AG08395 (cell line): ENCODE measurements at places on chromosomes 3 and 15.
A peak's percentile ranks its signal among the peaks of the same experiment; 100 is the strongest.

- no peak for DNase-seq
These were observed 14.7 kb upstream of the HDC start for GRCh38 chr15:50280271-50280670.

DNA sequence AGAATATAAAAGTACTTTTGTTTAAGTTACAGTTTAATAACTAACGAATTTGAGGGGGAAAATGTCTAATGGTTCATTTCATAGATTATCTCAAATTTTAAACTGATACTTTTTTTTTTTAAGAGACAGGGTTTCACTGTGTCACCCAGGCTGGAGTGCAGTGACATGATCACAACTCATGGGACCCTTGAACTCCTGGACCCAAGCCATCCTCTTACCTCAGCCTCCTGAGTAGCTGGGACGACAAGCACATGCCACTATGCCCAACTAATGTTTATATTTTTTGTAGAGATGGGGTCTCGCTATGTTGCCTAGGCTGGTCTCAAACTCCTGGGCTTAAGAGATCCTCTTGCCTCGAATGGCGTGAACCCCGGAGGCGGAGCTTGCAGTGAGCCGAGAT is 16.5 kb downstream of the LRRC58 start:
- no peak for DNase-seq

GRCh38 chr3:185176750-185177359 is 24.0 kb upstream of the C3orf70 start:
- peak; percentile 48 for DNase-seq

DNA sequence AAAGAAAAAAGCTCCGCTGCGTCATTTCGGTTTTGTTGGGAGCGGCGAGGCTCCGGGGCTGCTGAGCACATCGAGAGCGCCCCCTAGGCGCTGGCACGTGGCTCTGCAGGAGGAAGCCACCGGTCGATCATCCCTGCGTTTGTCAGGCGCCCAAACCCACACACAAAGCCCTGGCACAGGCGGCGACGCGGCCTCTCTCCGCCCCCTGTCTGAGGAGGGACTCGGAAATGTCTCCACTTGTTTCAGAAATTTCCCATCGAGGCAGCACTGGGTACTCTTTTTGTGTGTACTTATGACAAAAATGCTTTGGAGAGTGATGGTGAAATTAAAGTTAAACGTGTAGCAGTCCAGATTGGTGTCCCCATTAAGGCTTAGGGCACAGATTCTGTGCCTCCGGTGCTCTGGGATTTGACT is 407.3 kb upstream of the ONECUT1 start:
- peak; percentile 55 for DNase-seq

GRCh38 chr15:58704155-58704865 is 45.2 kb downstream of the ADAM10 start:
- DNase-seq = no peak

GRCh38 chr15:83682476-83683088 is 28.7 kb downstream of the ADAMTSL3 start:
- no peak for DNase-seq

- no peak for DNase-seq
These were observed 49.0 kb upstream of the SLC4A7 start for GRCh38 chr3:27533261-27533607.

GRCh38 chr3:11195721-11196332 is 41.5 kb downstream of the HRH1 start:
- DNase-seq = peak; percentile 46

DNA sequence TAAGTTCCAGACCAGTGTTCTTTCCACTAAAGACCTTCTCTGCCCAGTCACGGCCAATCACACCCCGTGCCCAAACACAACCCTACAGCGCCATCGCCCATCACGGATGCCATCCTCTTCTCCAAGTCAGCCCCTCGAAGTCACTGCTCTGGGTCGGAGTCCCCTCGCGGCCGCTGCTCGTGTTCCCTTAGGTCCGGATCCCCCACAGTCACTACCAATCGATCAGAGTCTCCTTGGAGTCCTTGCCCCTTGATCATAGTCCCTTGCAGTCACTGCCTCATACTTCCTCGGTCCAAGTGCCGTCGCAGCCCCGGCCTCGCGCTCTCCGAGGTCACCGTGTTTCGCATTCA is 461 bp downstream of the PCYT1A start:
- DNase-seq = peak; percentile 26

DNA sequence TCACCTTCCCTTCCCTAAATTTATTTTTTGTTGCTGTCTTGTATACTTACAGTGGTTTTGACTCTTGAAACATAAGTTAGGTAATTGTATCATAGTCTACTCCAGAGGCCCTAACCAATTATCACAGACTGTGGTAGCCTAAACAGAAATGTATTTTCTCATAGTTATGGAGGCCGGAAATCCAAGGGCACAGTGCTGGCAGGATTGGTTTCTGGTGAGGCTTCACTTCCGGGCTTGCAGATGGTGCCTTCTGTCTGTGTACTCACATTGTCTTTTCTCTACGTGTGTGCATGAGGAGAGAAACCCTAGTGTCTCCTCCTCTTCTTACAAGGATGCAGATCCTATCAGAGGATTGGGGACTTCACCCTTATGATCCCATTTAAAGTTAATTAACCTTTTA is 290.2 kb upstream of the KCNMB2 start:
- DNase-seq = no peak

- DNase-seq = no peak
These were observed 103.7 kb downstream of the NR2E3 start for GRCh38 chr15:71914092-71914491.

DNA sequence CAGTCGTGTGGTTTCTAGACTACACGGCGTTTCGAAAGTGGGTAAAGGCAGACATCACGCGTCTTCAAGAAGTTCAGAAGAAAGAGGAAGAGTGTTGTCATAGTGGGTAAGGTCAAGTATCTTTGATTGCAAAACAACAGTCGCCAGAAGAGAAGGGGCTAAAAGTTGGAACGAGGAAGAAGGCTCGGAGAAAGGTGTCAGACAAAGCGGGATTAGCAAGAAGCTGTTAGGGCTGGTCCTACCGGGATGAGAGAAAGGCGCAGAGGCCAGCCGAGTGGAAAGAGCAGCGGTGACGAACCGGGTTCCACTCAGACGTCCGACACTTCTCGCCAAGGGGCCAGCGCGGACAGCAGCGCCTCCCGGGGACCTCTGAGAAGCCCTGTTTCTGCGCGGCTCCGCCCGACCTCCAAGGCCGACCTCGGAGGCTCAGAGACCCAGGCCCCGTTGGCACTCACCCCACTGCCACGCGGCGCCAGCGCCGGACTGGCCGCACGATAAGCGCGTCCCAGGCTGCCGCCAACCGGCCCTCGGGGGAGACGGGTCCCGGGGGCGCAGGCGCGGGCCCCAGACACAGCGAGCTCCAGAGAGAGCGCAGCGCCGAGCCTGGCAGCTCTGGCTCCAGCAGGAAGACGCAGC is 436 bp downstream of the ADPGK start:
- peak; percentile 20 for DNase-seq

DNA sequence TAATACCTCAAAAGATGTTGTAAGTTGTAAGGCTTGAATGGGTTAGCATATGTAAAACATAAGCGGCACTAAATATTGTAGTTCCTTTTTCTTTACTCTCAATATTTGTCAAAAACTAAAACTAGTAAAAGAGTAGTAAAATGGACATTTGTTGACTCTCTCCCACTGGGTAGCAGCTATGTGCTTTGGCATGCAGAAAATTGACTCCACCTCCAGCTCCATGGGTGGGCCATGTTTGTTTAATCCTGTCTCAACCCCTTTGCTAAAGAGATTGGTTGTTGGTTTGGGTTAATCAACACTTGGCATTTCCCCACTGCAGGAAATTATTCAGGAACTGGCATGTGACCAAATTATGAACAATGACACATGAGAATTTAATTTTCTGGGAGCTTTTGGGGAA is 114.8 kb downstream of the EOMES start:
- peak; percentile 36 for DNase-seq

DNA sequence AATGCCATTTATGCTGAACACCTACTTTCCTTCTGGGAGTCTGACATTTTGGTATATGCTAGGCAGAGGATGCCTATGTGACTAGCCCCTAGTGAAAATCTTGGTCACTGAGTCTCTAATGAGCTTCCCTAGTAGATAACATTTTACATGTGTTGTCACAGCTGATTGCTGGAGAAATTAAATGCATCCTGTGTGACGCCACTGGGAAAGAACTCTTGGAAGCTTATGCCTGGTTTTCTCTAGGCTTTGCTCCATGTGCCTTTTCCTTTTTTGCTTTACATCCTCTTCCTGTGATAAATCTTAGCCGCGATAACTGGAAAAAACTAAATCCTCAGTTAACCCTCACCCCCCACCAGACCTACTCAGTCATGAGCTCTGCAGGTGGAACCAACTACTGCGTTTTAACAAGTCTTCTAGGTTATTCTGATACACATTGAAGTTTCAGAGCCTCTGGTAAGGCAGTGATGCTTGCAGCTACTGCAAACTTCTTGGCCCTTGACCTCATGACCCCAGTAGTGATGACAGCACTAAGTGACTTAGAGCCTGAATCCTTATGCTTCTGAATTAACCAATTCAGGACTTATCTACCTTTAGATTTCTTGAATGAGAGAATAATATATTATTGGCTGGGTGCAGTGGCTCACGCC is 292.4 kb upstream of the SOX14 start:
- DNase-seq = no peak

- DNase-seq = no peak
These were observed 48.3 kb upstream of the B3GALNT1 start for GRCh38 chr3:161153480-161153879.

- DNase-seq = no peak
These were observed 11.4 kb downstream of the CRABP1 start for GRCh38 chr15:78351539-78351938.

- DNase-seq = no peak
These were observed 47.5 kb upstream of the ARL14 start for GRCh38 chr3:160629491-160629890.

DNA sequence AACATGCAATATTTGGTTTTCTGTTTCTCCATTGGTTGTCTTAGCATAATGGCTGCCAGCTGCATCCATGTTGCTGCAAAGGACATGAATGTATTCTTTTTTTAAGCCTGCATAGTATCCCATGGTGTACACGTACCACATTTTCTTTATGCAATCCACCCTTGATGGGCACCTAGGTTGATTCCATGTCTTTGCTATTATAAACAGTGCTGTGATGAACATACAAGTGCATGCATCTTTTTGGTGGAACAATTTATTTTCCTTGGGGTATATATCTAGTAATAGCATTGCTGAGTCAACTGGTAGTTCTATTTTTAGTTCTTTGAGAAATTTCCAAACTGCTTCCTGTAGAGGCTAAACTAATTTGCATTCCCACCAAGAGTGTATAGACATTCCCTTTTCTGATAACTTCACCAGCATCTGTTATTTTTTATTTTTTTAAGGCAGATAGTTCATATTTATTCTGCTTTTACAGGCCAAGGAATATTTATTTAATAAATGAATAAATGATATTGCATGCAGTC is 62.4 kb upstream of the NPHP3 start:
- DNase-seq = no peak

GRCh38 chr15:69074001-69074842 is 59.7 kb downstream of the NOX5 start:
- DNase-seq = peak; percentile 52

GRCh38 chr3:149415484-149415883 is 38.0 kb upstream of the TM4SF1 start:
- DNase-seq = no peak

DNA sequence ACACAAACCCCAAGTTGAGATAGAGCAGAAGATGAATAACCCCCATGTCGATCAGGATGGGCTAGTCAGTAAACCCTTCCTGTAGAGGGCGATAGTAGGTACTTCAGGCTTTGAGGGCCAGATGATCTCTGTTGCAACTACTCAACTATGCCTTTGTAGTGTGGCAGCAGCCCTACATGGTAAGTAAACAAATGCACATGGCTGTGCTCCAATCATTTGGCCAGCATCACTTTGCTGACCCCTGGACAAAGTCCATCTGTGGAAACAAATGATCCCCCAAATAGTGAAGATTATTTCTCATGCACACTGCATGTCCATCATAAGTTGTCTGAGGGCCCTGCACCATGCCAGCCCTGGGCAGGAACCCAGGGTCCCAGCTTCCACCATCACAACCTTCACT is 402.2 kb upstream of the PROK2 start:
- DNase-seq = no peak

GRCh38 chr3:124516333-124516732 is 213.9 kb upstream of the UMPS start:
- no peak for DNase-seq

DNA sequence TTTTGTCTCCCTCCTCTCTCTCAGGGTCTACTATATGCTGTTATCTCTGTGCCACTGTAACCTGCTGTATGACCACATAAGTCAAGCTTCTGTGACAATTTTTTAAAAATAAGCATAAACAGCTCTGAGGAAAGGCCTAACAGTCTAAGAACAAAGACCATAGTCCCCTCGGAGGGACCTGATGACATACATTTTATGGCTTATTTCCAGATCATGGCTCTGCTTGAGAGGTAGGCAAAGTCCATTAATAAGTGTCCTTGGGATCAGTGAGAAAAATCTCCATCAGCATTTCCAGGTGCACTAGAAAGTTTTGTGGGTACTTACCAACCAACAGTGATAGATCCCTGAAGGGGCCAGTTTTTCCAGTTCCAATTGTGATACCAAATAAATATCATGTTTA is 123.8 kb downstream of the TNIK start:
- DNase-seq = no peak

DNA sequence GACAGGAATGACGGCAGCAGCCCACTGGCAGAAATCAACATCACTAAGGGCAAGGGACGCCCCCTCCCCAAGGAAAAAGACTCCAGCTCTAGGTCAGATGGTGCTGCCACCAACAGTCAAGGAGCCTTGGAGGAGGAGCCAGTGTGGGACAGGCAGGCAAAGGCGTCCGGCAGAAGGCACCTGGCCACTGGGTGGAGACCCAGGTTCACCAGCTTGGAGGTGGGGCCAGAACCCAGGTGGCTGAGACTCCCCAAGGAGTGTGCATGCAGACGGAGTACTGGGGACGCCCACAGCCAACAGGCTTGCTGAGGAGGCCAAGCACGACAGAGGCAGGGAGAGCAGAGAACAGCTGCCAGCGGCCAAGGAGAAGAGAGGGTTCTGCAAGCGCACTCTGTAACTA is 35.2 kb downstream of the PTPN23 start:
- no peak for DNase-seq

DNA sequence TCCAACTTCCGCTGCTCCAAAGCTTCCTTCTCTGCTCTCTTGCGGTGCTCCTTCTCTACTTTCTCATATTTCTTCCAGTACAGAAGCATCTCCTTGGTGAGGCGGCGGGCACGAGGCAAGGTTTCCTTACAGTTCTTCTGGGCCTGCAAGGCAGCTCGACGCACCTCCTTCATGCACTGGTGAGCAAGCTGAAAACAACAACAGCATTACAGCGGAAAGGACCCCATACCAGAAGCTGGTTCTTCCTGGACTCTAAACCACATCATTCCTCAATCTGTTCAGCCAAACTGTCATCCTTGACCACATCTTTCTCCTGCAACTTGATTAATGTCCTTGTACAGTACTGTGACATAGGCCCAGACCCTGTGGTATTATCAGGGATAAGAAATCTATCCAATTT is 36.4 kb downstream of the INO80 start:
- no peak for DNase-seq

- DNase-seq = no peak
These were observed 12.7 kb upstream of the LXN start for GRCh38 chr3:158685159-158685558.

DNA sequence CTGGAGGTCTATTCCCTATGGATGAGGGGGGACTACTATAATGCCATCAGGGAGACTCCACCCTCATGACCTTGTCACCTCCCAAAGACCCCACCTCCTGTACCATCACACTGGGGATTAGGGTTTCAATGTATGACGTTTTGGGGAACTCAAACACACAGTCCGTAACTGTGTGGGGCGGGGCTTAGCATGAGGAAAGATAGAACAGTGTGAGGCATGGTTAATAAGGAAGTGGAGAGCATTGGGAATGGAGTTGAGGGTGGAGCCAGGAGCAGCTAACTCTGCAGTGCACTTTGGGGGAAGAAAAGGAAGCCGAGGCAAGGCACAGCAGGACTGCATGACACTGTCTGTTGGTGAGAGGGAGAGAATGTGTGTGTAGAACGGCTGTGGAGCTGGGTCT is 90.9 kb upstream of the AGBL1 start:
- no peak for DNase-seq
